ENCODE measurements at places on chromosomes 5 and 9.

GRCh38 chr9:84145031-84145430 lies 164.4 kb downstream of the RMI1 start:
- DNase-seq, result no peak

DNA sequence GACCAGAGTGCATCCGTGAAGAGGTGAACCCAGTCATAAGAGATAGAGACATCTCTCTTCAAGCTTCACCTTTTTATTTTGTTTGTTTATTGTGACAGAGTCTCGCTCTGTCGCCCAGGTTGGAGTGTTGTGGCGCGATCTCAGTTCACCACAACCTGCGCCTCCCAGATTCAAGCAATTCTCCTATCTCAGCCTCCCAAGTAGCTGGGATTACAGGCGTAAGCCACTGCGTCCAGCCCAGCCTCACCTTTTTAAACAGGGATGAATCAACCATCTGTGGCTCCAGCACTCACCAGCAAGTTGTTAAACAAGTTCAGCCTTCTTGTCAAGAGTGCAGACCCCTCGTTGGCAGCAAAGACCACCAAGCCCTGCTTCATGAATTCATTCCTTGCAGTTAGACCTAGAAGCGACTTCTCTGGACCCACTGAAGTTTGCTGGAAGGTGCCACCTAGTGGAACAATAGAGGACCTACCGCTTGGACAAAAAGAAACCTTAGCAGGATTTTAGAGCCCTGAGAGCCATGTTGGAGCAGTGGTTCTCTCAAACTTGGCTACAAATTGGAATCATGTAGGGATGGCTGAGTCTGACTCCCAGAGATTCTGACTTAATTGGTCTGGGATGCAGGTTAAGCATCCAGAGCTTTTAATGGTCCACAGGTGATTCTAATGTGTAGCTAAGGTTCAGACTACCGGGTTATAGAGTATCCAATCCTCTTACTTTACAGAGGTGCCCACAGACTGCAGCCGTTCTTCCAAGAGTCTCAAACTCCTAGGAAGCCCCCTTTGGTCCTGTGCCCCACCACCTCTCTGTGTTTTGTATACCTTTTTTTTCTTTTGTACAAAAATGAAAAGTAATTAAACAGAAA lies 10.5 kb upstream of the GALNT10 start:
- DNase-seq, result peak; percentile 56

DNA sequence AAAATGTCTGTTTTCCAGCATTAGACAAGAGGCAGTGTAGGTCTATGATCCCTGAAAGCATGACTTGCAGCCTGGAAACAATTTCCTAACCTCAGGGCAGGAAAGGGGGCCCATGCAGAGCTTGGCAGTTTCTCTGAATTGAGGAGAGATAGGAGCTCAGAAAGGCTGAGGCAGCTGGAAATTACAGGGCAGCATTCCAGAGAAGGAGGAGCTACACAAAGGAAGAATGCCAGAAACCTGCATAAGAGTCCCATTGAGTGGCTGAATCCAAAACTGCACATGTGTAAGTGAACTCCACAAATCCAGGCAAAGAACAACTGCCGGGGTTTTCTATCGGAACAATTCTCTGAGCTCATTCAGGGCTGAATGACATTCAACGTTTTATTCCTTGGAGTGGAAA lies 346.8 kb downstream of the PIK3R1 start:
- no peak for DNase-seq

DNA sequence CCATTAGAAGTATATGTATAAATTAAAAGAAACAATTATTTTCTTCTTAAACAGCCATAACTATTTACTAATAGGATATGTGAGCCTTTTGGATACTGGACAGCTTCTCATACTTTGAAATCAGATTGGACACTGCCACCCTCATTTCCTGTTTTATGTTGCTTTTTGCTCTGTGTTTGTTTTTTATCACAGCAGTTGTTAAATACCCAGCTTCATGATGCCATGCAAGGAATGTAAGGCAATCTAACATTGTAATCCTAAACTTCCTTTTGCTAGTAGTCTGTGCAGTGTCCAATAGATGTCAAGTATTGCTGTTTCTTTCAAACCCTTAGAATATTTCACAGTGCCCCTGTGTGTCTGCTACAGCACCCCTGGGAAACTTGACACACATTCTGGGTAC lies 56.2 kb downstream of the CNTLN start:
- no peak for DNase-seq

GRCh38 chr9:104774831-104775573 lies 11.1 kb downstream of the NIPSNAP3B start:
- DNase-seq, result peak; percentile 87

DNA sequence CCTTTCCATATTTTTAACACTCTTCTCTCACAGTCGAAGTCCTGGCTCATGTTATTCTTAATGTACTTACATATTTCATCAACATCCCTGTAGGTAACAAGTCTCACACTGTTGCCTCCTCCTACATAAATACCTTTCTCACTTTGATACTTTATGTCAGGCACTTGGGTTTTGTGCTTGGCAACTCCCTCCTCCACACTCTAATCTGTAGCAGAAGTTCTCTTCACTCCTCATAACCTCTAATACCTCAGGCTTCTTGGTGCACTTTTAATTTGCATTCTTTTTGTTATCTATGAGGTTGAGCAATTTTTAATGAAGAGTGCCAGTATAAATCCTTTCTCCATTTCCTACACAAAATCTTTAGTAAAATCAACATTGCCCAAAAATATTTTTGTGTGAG lies 24.1 kb upstream of the ARRDC3 start:
- no peak for DNase-seq

GRCh38 chr5:68884883-68885282 lies 208.9 kb upstream of the SLC30A5 start:
- DNase-seq, result peak; percentile 9

DNA sequence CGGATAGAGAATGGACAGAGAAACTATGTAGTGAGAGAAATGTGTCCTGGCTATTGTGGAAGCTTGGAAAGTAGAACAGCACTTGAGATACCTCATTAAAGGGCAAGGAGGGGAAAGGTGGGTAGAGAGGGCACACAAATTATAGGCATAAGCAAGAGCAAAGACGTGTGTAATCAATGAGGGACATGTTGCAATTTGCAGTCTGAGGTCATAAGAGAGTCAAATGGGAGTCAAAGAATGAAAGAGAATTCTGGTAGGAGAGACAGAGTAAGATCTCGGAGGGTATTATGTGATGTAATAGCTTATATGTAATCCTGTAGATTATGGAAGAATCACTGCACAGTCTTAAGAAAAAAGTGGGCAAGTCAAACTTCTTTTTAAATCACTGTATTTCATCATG lies 312.0 kb upstream of the RGMB start:
- no peak for DNase-seq

DNA sequence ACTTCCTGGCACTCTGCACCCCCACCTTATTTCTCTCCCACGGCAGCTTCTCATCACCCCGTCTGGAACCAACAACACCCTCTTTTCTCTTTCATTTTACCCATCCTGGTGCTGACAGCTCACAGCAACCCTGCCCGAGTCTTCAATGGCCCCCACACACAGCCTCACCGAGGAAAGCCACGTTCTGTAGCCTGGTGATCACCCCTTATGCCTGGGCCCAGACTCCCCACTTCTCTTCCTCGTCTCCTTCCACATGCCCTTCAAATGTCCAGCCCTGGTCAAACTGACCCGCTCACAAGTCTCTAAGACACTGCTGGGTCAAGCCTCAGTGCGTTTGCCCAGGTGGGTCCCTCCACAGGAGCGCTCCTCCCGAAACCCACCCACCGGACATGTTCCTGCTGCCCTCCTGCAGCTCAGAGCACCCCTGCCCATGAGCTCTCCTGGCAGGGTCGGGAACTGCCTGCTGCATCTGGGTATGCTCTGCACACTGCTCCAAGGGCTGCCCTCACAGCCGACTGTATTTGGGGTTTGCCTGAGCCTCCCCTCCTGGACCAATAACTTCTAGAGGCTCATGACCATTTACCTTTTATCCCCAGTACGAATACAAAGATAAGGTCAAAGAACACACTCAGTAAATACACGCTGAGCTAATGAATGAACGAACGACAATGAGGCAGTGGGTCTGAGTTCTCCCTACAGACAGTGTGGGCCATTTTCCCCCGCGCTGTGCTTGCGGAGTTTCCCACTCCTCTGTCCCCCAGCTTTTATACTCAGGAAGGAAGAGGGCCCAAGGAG lies 154.7 kb upstream of the PHYKPL start:
- no peak for DNase-seq

- DNase-seq, result no peak
Measured at GRCh38 chr5:1080432-1080831, 31.4 kb downstream of the SLC12A7 start.

GRCh38 chr5:67215519-67216471 lies 19.2 kb upstream of the CD180 start:
- DNase-seq, result peak; percentile 72

GRCh38 chr9:122332083-122332482 lies 38.7 kb upstream of the PTGS1 start:
- peak; percentile 27 for DNase-seq

DNA sequence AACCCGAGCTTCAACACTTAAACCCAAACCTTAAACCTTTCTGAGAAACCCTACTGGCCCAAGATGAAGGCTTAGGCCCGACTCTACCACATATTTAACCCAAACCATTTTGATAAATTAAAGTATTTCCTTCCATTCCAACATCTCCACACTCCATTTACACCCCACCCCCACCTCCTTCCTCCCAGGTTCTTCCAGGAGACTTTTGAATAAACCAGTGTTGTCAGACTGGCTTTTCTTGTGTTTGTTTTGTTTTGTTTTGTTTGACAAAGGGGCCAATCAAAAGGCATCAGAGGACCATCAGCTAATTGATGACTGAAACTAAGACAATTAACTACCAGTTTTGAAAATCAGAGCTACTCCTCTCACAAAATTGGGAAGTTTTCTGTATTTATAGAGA lies 4.6 kb upstream of the ZNF608 start:
- no peak for DNase-seq

DNA sequence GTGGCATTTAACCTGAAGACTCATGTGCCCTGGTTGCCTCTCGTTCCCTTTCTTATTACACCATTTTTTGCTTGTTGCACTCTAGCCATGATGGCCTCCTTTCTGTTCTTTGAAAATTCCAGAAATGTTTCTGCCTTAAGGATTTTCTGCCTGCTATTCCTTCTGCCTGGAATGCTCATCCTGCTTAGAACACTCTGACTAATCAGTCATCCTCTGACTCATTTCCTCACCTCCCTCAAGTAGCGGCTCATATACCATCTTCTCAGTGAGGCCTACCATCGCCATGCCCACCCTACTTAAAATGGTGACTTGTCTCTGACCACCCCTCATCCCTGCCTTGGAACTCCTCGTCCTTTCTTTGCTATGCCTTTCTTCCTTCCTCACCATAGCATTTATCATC lies 68.8 kb downstream of the KIF4B start:
- no peak for DNase-seq

GRCh38 chr9:132798817-132799790 lies 79.0 kb downstream of the AK8 start:
- peak; percentile 48 for DNase-seq

DNA sequence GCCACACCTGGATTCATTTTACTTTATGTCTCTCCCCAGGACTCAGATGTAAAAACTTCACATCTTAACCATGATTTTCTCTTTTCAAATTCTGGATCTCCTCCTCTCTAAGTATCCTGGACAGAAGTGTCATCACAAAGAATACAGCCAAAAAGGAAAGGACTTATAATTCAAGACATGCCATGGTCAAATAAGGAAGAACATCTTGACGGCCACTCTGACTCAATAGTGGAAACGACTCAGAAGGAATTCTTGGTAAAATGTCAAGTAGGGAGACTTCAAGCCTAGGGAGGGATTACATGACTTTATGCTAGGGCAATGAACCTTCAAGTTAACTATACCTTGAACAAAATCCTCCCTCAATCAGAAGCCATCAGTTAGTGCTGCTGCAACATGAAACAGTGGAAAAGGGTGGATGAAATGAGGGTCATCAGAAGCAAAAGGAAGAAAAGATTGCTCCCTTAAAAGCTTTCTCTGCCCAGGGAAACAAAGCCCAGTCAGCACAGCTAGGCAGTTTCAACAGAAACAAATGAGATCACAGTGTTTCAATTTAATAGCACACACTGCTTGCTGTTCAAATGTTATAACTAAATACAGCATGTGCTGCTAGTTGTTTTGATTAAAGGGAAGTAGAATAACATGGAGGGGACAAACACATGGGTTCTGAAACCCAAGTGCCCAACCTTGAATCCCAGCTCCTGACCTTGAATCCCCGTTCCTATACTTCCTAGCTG lies 101.4 kb downstream of the LPAR1 start:
- no peak for DNase-seq

DNA sequence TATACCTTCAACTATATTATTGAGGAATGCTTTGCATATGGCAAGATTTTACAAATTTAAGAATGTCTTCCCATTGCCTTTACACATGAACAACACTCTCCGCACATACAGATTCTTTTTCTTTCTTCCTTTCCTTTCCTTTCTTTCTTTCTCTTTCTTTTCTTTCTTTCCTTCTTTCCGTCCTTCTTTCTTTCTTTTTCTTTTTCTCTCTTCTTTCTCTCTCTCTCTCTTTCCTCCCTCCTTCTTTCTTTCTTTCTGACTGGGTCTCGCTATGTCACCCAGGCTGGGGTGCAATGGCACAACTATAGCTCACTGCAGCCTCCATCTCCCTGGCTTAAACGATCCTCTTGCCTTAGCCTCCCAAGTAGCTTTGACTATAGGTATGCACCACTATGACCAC lies 13.8 kb downstream of the WDR31 start:
- DNase-seq, result no peak

- DNase-seq, result peak; percentile 20
Measured at GRCh38 chr5:54301220-54301619, 9.2 kb downstream of the ARL15 start.

DNA sequence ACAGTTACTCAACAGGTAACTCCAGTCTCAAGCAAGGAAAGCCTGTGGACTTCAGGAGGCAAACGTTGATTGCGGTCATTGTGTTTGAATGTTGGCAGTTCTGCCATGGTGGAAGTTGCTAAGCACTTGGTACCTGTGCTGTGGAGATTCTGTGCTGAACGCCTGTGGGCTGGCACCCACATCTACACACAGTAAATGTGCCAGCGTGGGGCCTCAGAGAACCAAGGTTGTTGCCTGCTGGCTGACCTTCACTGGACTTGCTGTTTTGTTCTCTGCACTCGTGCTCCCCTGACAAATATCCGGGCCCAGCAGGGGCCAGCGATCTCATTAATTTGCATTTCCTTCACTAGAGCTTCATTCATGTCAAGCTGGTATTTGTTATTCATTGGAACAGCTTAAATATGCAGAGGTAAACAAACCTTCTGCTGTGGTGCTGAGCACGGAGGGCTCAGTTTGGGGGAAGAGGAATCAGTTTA lies 141.8 kb downstream of the PRKACG start:
- no peak for DNase-seq

DNA sequence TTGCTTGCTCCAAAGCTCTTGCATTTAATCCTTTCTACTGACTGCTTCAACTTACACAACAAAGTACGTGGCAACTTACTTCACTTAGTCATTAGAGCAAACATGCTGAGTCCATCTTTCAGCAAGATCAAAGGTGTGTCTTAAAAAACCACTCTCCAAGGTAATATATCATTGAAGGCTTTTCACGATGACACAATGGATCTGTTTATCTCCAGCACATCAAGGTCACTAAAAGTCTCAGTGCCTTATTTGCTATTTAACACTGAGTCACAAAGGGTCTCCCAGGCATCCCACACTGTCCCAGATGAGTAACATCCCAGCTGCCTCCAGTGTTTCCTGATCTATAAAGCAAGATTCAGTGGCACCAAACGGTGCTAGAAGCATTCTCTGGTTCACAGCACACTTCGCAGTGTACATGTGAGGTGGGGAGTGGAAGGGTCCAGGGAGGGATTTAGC lies 3.7 kb upstream of the CLK4 start:
- no peak for DNase-seq

- DNase-seq, result peak; percentile 48
Measured at GRCh38 chr5:58751222-58751837, 168.5 kb downstream of the RAB3C start.

- no peak for DNase-seq
Measured at GRCh38 chr9:16223074-16223871, 647.2 kb downstream of the BNC2 start.

Data from NB4 (cell line).